ENCODE measurements at places on chromosomes 4 and X.

DNA sequence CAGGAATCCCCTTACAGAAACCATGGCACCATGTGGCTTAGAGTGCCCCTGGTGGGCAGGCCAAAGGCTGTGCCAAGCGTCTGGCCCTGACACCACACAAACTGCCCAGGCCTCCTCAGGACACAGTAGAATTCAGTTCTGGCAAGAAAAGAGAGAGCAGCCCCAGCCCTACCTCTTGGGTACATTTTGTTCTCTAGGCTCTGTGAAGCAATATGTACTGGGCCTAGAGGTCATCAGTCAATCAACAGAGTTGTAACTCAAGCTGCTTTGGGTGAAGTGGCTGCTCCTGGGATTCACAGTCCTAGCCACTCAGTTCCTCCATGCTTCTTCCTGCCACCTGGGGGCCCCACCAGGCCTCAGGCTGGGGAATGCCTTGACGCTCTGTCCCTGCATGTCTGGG is 158.1 kb upstream of the MAMLD1 start:
- no peak for DNase-seq

DNA sequence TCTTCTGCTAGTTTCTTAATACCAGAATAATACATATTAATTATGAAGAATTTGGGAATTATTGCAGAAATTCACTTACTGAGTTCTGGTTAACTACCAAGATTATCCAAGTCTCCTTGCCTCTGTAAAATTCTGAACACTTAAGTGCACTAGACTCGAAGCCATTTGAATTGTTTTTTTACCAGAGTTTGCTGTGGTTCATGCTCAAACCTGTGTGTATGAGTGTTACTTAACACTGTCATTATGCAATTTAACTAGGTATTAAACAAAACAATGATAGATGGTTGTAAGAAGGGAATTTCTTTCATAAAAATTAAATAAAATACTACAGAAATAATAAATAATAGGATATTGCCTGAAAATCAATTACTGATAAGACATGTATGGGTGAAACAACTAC is 145.6 kb upstream of the FAT4 start:
- DNase-seq, result no peak

GRCh38 chrX:57172544-57172943 is 35.3 kb upstream of the SPIN2A start:
- no peak for DNase-seq

DNA sequence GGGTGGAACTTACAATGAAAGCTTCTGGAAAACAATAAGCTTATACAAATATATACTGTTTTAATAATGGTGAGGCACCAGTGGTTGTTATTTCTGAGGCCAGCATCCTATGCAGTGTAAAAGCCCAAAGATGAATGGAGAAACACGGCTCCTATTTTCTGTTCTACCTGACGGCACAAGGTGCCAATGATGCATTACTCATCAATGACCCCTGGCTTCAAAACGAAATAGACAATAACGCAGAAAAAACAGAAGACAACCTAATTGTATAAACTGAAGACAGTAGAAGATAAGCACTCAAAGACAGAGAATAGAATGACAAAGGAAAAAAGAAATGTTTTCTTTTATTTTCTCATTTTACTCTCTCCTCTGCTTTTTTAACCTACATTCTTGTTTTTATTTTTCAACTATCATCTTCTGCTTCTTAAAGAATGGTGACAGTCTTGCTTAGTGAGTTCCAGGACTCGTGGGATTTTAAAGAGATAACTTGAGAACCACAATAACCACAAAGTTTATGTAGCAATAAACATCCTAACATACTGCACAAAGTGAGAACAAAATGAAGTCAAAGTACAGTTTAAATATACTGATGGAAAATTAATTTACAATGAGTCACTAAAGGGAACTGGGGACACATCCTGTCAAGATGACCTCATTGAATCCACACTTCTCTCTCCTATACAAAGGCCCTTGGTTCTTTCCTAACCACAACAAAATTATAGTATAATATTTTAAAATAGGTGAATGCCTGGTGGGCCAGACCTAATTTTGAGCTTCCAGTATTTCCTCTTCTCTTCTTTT is 169.8 kb downstream of the BTC start:
- no peak for DNase-seq

DNA sequence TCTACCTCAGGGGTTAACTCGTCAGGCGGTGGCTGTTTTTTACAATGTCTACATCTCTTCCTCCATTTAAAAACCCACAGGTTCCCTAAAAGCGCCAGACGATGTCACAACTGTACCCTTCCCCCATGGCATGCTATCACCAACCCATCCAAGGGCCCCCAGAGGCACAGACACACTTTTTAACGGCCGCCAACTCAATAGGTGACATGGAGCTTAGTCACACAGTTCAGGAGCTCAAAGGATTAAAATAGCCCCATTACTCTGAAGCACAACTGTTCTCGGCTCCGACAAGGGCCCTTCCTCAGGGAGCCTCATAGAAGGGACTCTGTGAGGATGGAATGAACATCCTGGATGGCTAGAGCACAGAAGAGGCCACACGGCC is 12.4 kb downstream of the SH3KBP1 start:
- DNase-seq, result no peak

- DNase-seq, result no peak
Observed at GRCh38 chr4:83417566-83417965, 38.1 kb downstream of the HELQ start.
